ENCODE measurements at places on chromosomes 1 and 21.

GRCh38 chr1:67285780-67286488 lies 21.7 kb upstream of the IL12RB2 start:
- no peak for DNase-seq

GRCh38 chr1:201508809-201509208 lies 1.9 kb upstream of the CSRP1 start:
- DNase-seq: no peak

DNA sequence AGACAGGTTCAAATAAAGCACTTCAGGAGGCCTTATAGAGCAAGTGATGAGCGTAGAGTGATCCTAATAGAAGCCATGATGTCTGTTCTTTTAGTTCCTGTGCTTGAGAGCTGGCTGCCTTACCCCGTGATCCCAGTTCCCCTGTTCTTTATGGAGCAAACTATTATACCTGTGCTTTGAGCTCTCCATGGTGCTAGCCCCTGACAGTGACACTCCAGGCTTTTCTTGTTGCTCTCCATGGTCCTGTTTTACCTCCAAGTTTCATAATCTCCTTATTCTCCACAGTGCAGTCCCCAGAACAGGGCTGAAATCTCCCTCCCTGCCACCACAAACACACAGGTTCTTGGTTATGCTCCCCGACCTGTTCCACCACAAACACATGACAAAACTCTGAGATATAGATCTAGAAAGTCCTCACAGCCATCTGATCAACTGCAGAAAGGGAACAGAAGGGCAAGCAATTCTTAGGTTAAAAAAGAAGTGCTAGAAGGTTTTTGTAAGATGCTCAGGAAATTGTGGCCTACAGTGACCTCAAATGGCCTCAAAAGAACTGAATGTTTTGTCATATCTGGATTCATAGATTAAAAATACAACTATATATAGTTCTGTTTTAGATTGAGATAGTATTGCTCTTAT lies 6.0 kb downstream of the CADM3 start:
- DNase-seq: no peak

- no peak for DNase-seq
Measured at GRCh38 chr1:201108614-201109013, 3.6 kb downstream of the CACNA1S start.

DNA sequence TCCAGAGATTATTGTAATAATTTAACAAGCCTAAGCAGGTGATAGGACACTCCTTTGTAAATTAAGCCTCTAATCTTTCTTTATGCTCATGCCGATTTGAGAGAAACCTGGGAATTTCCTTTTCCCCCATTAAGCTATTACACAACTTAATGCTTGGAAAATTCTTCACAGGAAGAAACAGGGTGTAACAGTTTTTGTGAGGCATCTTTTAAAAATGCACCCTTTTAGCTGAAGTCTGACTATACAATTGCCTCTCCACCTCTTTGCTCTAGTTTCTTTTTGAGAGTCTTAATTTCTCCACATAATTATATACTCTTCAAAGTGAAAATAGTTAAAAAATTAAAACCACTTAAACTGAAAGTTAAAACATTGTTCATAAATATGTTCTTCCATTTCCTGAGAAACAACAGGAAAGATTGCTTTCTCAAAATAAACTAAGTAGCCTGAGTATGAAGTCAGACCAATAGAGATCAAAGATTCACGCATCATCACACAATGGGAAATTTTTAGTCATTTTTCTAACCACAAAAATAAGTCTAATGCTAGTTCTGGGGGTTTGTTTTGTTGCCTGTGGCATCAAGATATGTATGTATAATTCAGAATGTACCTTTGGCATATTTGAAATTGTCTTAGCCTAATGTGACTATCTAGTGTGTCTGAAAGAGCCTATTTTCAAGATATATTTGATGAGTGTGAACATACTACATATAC lies 34.7 kb downstream of the LRRC8D start:
- DNase-seq: no peak

- DNase-seq: peak; percentile 41
Measured at GRCh38 chr1:209190591-209191261, 392.8 kb upstream of the CAMK1G start.

DNA sequence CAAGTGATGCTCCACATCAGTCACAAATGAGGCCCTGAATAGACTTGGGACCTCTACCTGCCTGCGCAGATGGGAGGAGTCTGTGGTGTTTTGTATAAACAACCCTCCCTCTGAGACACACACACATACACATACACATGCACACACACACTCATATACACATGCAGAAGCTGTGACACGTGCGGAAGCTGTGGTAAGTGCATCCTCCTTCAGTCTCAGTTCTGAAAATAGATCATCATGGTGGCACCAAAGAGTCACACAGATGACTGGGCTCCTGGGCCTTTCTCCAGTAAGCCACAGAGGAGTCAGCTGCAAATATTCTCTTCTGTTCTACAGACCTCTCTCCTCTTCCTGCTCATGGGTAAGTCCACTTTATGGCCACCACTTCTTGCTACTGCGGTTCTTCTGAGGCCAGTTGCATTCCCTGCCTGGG lies at the start of gene LY9:
LY9 (plus strand) TSS at position 224 of the 433 bp plus-strand sequence; CDS start at position 238, 14 bp downstream.
- no peak for DNase-seq

- DNase-seq: no peak
Measured at GRCh38 chr1:80892539-80892938, 908.2 kb upstream of the ADGRL2 start.

DNA sequence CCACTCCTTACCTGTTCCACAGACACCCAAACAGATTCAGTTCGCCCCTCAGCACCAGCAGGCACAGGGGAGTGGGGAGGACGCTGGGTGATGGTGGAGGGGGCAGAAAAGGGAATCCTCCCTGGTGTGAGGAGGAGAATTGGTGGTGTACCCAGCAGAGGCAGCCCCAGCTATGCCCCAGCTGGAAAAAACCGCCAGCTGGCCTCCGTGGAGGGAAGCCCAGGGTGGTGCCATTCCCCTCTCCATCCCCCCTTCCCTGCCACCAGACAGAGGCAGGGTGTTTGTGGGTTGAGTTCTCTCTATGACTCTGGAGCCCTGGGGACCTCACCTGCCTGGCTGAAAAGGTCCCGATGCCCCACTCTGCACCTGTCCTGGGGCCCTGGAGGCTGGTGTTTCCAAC lies 27.9 kb downstream of the OPTC start:
- DNase-seq: no peak

GRCh38 chr1:184823080-184823479 lies 68.4 kb upstream of the EDEM3 start:
- DNase-seq: peak; percentile 56

DNA sequence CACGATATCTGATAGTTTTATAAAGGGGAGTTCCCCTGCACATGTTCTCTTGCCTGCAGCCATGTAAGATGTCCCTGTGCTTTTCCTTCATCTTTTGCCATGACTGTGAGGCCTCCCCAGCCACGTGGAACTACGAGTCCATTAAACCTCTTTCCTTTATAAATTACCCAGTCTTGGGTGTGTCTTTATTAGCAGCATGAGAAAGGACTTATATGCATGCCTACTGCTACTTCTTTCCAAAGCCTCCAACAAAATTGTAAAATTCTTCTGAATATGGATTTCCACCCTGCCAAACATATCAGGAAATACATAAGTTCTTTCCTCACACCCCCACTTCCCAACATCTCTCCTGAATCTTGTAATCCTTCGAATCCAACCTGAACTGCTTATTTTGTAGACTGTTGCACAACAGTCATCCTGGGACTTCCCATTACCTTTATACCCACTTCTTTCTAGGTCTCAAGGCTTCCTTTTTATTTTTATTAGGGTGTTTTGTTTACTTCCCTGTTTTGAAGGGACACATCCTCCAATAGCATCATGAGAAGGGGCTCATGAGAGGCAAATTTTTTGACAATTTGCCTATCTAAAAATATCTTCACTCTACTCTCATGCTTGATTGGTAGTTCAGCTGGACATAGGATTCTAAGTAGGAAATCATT lies 67.5 kb upstream of the MUTYH start:
- DNase-seq: no peak

- DNase-seq: no peak
Measured at GRCh38 chr1:205610901-205611466, 20.8 kb downstream of the ELK4 start.

DNA sequence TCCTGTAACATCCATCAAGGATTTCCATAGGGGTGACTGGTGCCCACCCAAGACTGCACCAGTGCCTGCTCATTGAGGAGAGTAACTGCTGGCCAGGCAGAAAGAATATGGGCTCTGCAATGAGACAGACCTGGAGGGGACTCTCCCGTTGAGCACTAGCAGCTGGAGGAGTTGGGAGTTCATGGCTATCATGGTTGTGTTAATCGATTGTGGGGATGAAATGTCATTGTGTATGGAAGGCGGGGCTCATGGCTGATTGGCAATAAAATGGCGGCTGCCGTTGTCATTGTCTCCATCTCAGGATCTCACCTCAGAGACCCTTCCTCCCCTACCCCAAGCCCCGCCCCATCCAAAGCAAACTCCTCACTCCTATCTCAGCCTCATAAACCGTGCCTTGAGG lies 3.9 kb downstream of the TMEM125 start:
- DNase-seq: no peak

GRCh38 chr21:15121655-15122120 lies 56.9 kb upstream of the NRIP1 start:
- no peak for DNase-seq

- no peak for DNase-seq
Measured at GRCh38 chr1:183932412-183932811, 105.1 kb downstream of the COLGALT2 start.

DNA sequence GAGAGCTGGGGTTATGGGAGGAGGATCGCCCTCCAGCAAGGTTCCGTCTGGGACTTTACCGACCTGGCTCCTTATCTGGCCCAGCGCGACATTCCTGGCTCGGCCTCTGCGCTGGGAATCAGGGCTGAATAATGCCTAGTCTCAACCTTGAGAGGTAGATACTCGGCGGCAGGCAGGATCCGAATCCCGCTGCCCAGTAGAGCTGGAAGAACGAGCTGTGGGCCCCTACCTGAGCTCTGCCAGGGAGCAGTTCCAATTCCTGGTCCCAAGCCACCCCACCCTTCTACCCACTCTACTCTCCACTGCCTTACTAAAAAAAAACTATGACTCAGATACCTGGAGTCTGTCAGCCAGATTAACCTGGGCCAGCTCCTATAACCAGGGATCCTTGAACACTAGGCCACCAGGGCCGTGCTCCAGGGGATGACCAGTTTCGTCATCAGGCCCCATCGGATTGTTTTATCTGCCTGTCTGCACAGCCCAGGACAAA lies 53.6 kb downstream of the RHBG start:
- no peak for DNase-seq

GRCh38 chr1:47212636-47213229 lies 19.3 kb downstream of the TAL1 start:
- DNase-seq: no peak

DNA sequence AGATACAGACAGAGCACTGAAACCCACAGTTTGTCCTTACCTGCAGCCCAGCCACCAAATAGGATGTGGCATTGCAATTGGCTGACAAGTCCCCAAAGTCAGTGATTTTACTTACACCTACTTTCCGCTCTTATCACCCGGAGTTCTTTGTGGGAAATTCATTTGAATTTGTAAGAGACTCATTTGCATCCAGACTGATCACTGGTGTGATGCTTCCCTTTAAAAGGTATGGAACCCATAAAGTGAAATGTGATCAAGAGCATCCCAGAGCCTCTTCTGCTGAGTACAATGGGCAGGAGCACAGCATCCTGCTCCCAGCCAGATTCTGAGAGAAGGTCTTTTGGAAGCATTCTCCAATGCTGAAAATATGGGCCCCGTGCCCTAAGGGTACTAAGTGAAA lies 161.4 kb downstream of the DAB1 start:
- no peak for DNase-seq

GRCh38 chr1:207073906-207074820 lies 14.5 kb upstream of the C4BPB start:
- no peak for DNase-seq

DNA sequence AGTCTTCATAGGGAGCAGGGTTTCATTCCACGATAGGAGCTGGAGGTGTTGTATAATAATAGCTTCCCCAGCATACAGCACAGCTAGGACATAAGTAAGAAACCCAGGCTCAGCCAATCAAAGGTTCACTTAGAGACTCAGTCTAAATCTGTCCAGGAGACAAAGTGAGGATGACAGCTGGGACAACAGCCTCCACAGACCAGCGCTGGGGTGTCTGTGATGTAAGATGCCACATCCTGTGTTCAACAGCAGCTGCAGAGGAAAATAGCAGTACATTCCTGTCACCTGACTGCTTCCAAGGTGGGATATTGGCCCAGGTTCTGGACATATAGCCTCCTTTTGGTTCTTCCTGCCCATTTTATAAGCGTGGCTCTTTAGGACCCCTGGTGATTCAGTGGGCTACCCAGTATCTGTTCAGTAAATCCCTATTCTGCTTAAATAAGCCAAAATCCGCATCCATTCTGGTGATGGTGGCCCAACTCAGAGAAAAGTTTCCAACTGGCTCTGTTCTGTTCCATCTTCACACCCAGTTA lies 176.8 kb upstream of the SYT6 start:
- DNase-seq: no peak

GRCh38 chr21:16942703-16943102 lies 570.1 kb upstream of the CXADR start:
- no peak for DNase-seq

GRCh38 chr1:55127827-55128343 lies 87.3 kb downstream of the USP24 start:
- no peak for DNase-seq

DNA sequence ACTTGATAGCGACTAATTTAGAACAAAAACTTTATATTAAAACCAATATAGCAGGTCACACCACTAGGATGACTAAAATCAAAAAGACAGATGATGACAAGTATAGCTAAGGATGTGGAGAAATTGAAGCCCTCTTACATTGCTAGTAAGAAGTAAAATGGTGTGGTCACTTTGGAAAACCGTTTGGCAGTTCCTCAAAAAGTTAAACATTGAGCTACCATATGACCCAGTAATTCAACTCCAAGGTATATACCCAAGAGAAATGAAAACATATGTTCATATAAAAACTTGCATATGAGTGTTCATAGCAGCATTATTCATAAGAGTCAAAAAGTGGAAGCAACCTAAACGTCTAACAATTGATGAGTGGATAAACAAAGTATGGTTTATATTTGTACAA lies 13.0 kb upstream of the SERINC2 start:
- DNase-seq: no peak

DNA sequence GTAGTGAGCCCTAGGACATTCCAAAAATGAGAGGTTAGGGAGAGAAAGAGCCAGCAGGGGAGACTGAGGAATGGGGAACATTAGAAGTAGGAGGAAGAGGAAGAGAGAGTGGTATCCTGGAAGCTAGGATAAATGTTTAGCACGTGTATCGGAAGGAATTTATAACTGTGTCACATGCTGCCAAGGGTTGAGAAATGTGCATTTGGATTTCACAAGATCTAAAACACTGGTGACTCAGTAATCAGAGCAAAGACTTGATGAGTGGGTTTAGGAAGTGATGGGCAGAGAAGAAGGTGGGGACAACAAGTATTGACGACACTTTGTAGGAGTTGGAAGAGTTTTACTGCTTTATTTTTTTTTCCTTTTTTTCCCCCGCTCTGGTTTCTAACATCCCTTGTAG lies 193.9 kb downstream of the FMN2 start:
- no peak for DNase-seq

DNA sequence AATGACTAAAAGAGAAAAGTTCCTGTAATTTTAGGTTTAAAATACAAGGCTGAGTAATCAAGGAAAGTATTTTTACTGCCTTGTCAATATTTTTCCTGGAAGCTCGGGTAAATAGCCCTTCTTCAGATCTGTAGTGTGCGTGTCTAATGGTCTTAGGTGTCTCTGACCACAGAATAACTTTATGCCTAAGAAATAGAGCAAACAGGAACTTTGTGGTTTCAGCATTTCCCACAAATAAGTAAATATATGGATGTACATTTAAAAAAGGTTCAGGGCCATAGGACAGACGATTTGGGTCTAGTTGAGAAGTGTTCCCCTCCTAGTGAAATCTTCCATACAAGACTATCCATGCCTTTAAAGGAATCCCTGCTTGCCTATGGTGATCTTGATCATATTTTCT lies 107.0 kb downstream of the ZC3H11B start:
- no peak for DNase-seq
